ENCODE measurements at places on chromosomes 3 and 15.
A peak's percentile ranks its signal among the peaks of the same experiment; 100 is the strongest.

DNA sequence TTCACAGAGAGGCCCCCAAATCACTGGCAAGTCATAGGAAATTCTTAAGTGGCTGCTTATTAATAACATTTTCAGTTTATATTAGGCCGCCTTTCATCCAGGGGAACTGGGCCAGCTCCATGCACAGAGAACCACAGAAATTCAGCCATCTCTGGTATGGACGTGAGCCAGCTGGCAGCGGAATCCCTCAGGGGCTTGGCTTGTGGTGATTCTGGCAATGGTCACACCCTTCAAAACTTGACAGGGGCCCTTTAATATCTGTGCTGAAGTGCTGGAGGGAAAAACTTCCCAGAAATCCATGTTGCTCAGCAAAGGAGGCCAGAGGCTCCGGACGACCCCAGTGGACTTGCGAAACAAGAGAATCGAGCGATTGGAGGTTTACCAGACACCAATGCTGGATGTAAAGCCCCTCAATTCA lies 11.3 kb downstream of the PRICKLE2 start:
- no peak for DNase-seq

- DNase-seq, result peak; percentile 64
These were observed 77.8 kb downstream of the NBEAL2 start for GRCh38 chr3:47057212-47057671.

- DNase-seq, result peak; percentile 61
These were observed 672 bp downstream of the TFRC start for GRCh38 chr3:196081002-196081833.

- DNase-seq, result no peak
These were observed 193.2 kb downstream of the CLSTN2 start for GRCh38 chr3:140128217-140128616.

DNA sequence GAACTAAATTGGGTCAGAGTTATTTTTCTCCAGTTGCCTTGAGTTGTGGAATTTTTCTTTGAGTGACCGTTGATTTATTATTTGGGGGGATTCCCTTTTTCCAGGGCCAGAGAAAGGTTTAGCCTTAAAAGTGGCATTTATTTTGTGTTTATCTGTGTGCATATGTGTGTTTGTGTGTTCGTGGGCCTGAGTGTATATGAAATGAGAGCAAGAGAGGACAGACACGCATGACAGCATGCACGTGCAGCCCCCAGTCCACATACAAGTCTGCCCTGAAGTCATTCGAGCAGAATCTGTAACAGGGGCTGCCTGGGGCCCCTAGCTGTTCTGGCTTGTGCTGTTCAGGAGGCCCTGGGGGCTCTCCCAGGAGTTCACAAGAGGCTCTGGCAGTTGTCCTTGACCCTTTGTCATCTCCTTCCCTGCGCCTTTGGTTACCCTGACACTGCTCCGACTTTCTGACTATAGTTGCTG lies 18.3 kb upstream of the TRAK1 start:
- no peak for DNase-seq

- DNase-seq, result no peak
These were observed 3.0 kb upstream of the ZMAT3 start for GRCh38 chr3:179074656-179075055.

All from stimulated activated CD4-positive, alpha-beta T cell treated with anti-CD3 and anti-CD28 coated beads, Interleukin-1b, Interleukin-23, amount 100 ng/mL, for 48 hours (primary cell).